ENCODE measurements at places on chromosomes 7 and 10.

DNA sequence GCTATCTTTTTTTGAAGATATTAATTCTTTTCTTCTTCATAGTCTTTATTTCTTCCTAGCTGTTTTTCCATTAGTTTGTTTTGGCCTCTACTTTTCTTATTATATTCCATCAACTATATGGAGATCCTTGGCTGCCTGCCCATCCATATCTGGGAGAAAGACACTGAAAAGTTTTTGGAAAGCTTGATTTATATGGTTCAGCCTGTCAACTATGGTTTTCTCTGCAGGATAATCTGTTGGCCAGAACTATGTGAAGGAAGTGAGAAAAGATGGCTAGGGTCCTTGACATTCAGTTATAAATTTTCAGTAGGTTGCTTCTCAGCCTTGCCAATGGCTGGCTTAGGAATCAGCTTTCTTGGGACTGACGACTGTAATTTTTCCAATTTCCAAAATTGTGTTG lies 10.0 kb upstream of the CDK14 start:
- no peak for DNase-seq

GRCh38 chr10:118439824-118440223 lies 97.7 kb upstream of the FAM204A start:
- no peak for DNase-seq

DNA sequence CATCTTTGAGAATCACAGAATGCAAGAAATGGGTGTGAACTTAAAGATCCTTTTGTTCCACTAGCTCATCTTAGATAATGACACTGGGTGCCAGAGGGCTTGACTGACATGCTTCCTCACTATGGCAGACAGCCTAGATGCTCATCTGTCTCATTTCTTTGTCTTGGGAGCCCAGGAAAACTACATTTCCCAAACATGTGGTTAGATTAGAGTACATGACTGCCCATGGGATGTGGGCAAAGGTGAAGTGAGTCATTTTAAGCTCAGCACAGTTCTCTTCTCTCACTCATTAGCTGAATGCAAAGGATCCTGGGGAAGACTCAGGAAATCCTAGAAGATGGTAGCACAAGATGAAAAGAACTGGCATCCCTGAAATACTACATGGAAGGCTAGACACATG lies 32.5 kb upstream of the TBX20 start:
- DNase-seq = no peak

- DNase-seq = no peak
These were observed 413.1 kb upstream of the AUTS2 start for GRCh38 chr7:69185170-69185569.

DNA sequence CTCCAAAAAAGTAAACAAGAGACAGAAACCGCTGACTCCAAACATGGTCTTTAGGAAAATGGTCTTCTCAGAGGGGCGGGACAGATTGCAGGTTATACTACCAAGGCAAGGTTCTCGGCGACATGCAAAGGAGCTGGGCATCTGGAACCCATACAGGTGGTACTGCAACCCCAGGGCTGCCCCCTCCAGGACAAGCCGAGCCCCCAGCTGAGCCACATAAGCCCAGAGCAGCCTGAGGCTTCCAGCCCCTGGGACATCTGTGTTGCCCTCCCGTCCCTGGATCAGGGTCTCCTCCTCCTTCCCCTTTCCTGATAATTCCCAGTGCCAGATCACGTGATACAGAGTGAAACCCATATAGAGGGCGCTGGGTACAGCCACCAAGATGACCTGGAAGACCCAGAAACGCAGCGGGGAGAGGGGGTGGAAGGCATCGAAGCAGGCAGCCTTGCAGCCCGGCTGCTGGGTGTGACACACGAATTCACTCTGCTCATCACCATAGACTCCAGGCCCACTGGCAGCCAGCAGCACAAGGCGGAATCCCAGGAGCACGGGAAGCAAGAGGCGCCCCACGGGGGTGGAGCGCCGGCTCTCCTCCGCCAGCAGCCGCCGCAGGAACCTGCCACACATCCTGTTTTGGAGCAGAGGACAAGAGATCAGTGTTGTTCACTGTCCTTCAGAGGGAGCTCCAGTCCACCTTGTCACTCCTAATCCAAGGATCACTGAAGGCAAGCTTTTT lies at the start of gene GJC3:
GJC3 (minus strand) TSS at position 627 of the 736 bp plus-strand sequence; CDS start at position 627, 0 bp downstream.
- peak; percentile 25 for DNase-seq

DNA sequence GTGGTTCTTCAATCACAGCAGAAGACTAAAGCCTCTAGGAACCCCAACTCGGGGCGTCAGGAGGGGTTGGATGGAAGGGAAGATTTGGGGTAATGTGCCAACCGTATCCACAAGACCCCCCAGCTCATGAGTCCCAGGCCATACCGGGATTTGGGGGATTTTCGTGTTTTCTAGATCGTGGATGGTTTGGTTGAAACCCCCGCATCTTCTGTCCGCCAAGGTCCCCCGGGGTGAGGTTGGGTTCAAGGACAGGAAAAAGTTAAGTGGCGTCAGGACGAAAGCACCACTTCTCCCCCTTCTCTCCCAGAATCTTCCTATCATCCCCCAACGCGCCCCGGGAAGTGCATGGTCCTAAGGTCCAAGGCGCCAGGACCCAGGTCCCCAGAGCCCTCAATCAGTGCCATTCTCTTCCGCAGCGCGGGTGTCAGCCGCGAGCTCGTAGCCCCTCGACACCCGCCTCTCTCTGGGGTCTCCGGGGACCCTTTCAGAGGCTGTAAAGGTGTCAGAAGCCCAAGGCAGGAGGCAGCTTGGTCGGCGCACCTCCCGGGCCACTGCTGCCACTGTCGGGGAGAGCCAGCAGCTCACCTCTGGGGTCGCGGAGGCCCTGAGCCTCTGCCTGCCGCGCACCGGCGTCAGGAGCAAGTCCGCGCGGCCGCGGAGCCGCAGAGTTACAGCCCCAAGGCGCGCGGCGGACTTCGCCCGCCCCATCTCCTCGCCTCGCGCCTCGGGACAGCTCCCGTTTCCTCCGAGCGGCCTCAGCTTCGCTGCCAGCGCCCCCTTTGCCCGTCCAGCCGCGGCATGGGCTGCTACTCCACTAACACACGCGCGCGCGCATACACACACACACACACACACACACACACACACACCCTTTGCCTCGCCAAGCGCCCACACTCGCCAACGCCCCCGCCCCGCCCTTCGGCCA lies 1.5 kb downstream of the MKX start:
- peak; percentile 15 for DNase-seq

DNA sequence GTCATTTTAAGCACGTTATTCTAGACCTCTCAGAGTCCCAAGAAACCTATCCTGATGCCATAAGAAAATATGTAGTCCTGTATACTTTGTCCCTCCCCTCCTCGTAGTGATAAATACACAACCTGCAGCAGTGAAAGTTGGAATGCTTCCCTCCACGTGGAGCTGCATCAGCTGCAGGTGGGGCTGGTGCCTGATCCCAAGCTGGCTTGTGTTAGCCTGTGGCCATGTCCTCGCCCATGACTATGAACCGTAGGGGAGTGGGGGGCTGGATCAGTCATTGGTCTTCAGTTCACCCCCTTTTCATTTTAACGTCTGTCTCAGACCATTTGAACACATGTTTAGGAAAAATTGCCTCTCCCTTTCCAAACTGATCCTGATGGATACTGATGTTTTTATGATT lies 171.4 kb upstream of the HABP2 start:
- no peak for DNase-seq

- DNase-seq = no peak
These were observed 123.9 kb downstream of the ADAM12 start for GRCh38 chr10:126264102-126265018.

DNA sequence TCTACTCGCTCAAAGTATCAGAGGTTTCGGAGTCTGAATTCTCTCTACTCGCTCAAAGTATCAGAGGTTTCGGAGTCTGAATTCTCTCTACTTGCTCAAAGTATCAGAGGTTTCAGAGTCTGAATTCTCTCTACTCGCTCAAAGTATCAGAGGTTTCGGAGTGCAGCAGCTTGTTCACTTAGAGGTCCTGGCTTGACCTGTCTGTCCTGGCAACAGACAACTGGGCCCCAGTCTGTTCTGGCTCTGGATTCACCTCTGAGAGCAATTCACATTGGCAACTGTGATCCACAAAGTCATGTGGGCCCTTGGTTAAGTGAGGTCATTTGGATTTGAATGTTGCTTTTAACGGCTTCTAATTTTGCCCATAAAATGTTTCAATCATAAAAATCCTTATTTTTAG lies 63.9 kb upstream of the ST8SIA6 start:
- DNase-seq = no peak

DNA sequence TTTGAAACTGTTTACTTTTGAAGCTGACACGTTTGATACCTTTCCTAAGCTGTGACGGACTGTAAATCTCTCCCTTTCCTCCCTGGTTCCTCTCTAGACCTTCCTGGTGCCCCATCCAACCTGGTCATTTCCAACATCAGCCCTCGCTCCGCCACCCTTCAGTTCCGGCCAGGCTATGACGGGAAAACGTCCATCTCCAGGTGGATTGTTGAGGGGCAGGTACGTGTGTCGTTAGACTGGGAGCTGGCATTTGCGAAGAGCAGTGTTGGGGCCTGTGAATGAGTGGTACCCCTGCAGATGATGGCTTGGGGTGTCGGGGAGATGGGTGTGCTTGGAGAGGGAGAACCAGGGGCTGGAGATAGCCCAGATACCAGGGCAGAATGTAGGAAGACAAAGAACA lies 602.7 kb upstream of the FOXK1 start:
- DNase-seq = no peak

- DNase-seq = no peak
These were observed 32.0 kb upstream of the RBM20 start for GRCh38 chr10:110612087-110612486.

- no peak for DNase-seq
These were observed 1172.3 kb upstream of the LRRTM3 start for GRCh38 chr10:65753532-65753931.

DNA sequence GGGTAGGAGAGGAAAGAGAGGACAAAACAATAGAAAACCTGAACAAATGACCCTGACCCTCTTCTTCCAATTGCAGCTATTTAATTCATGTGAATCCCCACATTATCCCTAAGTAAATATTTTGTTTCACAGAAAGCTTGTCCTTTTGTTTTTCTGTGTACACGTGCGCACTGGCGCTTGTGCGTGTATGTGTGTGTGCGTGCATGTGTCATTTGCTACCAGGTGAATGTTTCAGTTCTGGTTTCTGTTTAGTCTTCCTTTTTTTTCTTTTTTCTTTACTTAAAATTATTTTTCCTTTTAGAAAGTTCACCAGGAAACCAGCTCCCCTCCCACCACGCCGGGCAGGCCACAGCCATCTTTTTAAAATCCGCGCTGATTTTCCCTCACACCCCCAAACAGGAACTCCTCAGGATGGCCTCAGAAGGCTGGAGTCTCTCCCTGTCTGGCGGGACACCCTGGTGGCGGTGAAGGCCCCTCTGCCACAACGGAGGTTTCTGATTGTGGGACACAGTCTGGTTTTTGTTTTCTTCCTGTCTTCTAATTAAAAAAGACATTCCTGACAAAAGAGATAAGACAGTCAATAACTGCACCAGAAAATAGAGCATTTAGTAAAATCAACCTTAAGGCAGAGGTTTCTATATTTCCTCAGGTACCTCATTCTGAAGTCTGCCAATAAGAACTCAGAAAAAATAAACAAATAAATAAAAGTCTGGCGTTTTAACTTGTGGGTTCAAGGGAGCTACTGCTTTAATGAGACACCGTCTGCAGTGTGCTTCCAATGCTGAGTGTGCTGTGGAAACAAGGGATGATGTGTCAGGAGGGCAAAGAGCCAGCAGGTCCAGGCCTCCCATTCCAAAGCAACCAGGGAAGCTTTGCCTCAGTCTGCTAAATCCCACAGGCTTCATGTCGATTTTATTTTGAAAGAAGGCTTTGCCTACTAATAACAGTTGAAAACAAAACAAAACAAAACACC lies 17.4 kb downstream of the IRF5 start:
- no peak for DNase-seq

All from activated T-cell treated with anti-CD3 and anti-CD28 coated beads for 48 hours (primary cell).